CD4-positive, alpha-beta T cell treated with Interleukin-17A for 1 hour (primary cell): ENCODE measurements at places on chromosomes 5 and 9.

DNA sequence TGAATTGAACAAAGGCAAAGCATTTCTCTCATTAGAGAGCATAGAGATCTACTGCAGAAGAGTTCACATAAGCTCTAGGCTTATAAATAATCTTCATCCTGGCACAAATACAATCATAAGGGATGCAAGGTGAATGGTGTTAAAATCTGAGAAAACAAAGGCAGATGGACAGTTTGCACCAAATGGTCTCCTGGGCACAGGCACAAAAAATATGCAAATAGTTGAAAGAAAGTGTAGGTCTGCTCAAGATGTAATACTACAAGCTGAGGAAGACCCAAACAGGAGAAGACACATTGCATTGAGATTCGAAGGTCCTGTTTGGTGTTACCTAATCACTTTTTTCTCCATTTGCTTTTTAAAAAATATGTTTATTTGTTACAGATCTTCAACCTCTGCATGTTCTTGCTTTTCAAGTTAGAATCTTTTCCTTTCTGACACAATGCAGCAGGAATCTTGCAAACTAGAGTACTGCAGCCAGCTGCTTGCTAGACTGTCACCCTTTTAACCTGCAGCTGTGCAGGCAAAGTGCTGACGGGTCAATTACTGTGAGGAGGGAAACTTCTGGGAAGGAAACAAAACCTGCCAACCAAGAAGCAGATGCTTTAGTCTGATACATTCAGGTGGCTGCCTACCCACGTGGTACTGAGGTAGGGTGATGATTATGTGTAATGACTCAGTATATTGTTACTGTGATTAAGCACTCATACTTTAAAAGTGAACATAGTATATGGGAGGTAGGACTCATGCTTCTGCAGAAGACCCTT lies 1048.6 kb upstream of the SEMA6A start:
- DNase-seq = no peak

- DNase-seq = peak; percentile 29
Observed at GRCh38 chr9:137128862-137129455, 10.0 kb upstream of the GRIN1 start.

DNA sequence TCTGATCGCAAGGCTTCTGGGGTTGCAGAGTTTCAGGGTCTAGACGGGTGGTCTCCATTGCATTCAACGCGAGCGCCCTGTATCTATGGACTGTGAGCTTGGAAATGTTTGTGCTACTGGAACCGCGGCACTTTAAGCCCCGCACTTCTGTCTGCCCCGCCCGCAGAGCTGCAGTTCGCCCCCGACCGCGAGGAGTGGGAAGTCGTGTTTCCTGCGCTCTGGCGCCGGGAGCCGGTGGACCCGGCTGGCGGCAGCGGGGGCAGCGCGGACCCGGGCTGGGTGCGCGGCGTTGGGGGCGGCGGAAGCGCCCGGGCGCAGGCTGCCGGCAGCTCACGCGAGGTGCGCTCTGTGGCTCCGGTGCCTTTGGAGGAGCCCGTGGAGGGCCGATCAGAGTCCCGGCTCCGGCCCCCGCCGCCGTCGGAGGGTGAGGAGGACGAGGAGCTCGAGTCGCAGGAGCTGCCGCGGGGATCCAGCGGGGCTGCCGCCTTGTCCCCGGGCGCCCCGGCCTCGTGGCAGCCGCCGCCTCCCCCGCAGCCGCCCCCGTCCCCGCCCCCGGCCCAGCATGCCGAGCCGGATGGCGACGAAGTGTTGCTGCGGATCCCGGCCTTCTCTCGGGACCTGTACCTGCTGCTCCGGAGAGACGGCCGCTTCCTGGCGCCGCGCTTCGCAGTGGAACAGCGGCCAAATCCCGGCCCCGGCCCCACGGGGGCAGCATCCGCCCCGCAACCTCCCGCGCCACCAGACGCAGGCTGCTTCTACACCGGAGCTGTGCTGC lies 1.0 kb downstream of the ADAMTS19 start:
- no peak for DNase-seq

DNA sequence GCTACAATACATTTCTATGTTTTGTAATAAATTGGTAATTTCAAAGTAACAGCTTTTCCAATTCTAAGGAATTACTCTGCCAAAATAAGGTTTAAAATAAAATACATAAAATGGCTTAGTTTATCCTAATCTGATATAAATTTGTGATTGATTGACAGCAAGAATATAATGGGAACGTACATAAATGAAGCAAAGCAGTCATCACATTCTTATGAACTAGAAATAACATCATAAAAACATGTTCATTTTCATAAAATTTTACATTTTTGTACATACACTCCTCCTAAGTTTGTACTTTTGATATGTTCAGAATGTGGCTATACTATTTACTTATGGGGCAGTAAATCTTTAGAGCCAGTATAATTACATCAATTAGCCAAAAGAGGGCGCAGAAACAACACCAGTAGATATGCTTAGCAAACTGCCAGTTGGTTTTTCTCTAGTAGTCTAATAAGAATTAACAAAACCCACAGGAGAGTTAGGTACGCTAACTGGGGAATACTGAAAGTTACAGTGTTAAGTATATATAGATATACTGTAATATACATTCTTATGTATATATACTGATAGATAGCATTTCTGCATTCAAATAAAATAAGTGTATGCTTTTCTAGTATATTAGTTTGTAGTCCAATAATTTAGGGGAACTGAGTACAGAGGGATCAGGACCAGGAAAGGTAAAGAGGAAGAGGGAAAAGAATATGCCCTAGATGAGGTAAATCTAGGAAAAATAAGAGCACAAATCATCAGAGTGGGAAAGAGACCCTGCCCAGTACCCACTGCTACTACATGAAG lies 76.8 kb downstream of the ZDHHC21 start:
- DNase-seq = peak; percentile 45

- no peak for DNase-seq
Observed at GRCh38 chr5:174688441-174689354, 35.7 kb upstream of the MSX2 start.

DNA sequence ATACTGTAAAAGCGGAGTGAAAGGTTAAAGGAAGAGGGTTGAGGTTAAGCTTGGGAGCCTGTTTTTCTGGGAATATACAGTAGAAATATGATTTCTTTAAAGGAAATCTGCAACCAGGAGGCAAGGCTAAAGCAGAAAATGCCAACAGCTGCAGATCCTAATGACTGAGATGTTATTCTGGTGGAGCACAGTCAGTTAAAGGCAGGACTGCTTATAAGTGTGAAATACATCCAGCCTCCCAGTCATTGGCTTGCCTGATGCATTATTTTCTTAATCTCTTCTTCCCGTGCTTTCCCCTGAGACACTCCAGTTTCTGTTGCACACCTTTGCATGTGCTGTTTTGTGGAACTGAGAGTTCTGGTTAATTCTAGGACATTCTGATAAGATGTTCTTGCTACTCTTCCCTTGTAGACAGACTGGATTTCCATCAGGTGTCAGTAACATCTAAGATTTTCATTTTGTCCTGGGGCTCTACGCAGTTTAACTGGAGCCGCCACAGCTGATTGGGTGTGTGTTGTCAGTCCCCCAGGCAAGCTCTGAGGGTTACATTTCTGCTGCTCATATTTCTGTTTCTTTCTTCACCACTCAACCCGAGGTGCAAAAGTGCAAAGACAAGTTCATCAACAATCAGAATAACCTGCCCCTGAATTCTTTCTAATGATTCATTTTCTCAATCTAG lies 44.4 kb downstream of the CAST start:
- no peak for DNase-seq

DNA sequence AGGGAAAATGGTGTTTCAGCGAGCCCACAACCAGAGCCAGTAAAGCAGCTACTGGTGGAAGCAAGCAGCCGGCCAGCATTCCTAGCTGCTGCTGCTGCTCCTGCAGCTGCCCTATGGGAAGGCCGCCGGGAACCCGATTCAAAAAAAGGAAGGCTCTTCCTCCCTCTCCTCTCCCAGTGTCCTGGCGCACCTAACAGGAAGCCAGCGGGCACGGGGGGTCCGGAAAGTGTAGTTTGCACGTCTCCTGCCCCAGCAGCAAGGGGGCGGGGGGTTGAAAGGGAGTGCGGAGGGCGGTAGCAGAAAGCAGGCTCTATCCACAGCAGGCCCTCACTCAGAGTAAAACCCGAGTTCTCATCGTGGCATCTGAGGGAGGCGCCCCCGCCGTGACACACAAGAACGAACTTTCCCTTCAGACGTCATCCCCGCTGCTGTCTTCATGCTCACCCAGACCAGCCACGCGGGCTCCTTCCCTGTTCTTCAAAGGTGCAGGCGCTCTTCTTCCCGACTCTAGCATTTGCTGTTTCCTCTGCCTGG lies 16.5 kb downstream of the GRXCR2 start:
- no peak for DNase-seq

- no peak for DNase-seq
Observed at GRCh38 chr5:54220230-54221040, 89.9 kb downstream of the ARL15 start.

DNA sequence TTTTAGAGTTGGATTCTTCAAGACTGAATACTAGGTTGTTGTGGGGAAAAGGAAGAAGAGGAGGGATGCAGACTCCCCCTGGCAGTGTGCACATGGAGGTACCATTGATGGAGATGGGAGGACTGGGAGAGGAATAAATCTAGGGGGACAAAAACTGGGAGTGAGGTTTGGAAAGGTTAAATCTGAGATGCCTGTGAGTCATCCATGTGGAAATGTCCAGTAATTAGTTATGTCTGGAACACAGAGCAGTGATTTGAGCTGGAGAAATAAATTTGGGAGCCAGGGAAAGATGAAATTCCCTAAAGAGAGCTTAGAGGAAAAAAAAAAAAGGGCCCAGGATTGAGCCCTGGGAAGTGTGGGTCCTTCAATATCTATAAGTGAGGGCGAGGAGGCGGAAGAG lies 8.0 kb upstream of the CCIN start:
- DNase-seq = no peak

- no peak for DNase-seq
Observed at GRCh38 chr5:149154650-149155049, 13.4 kb downstream of the ABLIM3 start.

GRCh38 chr9:133008824-133009223 lies 22.0 kb upstream of the GTF3C5 start:
- DNase-seq = no peak

- DNase-seq = no peak
Observed at GRCh38 chr5:11946317-11946716, 42.1 kb upstream of the CTNND2 start.

- no peak for DNase-seq
Observed at GRCh38 chr9:16029796-16030363, 477.0 kb downstream of the CCDC171 start.

- peak; percentile 31 for DNase-seq
Observed at GRCh38 chr9:93061791-93062763, 3.6 kb downstream of the SUSD3 start.

- no peak for DNase-seq
Observed at GRCh38 chr9:70049672-70050271, 6.1 kb downstream of the MAMDC2 start.
